ENCODE measurements at places on chromosomes 1 and 21.

DNA sequence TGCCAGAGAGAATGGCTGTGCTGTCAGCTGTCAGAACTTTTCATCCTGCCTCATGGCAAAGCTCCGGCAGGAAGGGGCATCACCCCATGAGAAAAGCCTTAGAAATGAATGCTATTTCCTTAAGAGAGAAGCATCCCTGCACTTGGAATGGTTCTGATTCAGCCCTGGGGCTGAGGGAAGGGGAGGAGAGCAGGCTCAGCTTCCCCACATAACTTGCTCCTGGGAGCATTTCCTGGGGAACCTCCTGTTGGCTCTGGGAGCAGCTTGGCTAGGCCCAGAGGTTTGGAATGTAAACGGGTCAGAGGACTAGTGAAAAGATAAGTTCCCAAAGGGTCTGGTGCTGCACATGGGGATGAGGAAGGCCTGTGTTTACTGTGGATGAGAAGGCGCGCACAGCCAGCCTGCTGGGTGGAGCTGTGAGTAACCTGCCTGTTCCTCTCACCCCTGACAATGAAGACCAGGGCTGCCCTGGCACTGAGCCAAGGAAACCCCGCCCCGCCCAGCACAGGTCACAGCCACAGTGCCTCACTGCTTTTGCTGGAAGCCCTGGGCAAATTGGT is 5.0 kb downstream of the PRELP start:
- DNase-seq = peak; percentile 83

GRCh38 chr1:200223613-200224012 is 186.2 kb downstream of the ZNF281 start:
- no peak for DNase-seq

- no peak for DNase-seq
Observed at GRCh38 chr1:2049718-2050431, at the start of gene PRKCZ. TSS of gene PRKCZ (plus strand) at chr1:2050411. CDS start at chr1:2050631, 220 bp downstream.

DNA sequence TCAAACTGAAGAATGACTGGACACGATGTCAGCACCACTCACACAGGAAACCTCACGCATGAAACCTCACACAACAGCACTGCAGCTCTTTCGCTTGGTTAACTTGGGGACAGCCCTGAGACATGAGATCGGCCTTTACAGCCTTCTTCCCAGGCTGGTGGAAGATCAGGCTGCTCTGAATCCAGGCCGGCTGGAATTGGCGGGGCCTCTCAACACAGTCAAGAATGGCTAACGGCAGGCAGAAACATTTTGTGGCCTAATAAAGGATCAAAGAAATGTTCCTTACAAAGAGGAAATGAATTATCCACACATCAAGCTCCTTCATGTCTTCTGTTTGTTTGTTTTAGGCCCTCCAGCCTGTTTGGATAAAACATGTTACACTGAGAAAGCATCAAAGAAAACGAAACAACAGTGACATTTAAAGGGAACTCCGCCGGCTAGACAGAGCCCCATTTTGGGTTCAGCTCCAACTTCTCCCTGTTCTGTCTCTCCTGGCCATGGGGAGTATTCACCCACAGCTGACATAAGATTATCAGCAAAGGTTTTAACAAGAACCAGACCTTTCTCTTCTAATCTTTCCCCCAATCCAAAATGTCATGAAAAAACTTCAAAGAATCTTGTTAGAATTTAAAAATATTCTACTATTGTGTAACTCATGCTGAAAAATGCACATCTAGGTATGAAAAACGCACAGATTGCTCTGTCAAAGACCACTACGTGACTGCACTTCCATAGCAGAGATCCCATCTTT is 131.2 kb downstream of the SLC45A1 start:
- DNase-seq = peak; percentile 18

GRCh38 chr21:41065539-41065938 is 102.4 kb upstream of the BACE2 start:
- peak; percentile 19 for DNase-seq

GRCh38 chr1:24540051-24540905 is 15.6 kb upstream of the NCMAP start:
- DNase-seq = no peak

- no peak for DNase-seq
Observed at GRCh38 chr21:45791562-45792418, 148.3 kb downstream of the PCBP3 start.

All from astrocyte (in vitro differentiated cells and primary cell).